Activated naive CD4-positive, alpha-beta T cell treated with anti-CD3 and anti-CD28 coated beads for 36 hours (primary cell): ENCODE measurements at places on chromosomes 6 and 20. TPM values are rescaled to one million over a fixed set of nuclear protein-coding genes. Genes with fewer than 3 reads are reported as not detected.

DNA sequence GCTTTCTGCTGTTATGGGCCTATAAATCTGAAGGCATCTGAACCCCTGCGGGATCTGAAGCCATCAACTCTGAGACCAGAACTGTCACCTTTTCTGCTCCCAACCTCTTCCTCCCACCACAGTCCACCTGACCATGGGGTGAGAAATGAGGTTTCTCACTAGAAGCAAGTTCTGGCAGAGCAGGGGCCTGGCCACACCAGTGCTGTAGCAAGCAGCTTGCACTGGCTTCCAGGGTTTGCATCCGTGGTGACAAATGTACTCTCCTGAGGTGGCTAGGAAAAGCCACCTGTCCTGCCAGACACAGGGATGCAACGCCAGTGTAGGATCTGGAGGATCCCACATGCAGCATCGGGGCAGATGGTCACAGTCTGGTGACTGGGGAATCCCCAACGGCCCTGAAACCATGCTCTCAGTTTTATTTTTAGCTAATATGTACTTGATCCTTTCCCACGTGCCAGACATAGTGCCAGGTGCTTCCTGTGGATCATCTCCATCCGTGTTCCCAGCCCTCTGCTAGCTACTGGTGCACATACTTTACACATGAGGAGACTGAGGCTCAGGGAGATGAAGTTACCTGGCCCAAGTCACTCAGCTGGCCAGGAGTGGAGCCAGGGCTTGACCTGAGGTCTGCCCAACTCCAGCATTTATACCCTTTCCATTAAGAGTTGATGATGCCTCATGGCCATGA lies 122.1 kb upstream of the SPACA1 start:
- no peak overlapping the region for H3K27ac ChIP-seq
- no peaks in the 10 kb centered on the region for H3K4me1 ChIP-seq
- peaks cover 4% of the 10 kb centered on the region for H3K27me3 ChIP-seq
- DNase-seq = no peak
- H3K4me3 ChIP-seq = no peak overlapping the region
- H3K36me3 ChIP-seq = no peaks in the 10 kb centered on the region

DNA sequence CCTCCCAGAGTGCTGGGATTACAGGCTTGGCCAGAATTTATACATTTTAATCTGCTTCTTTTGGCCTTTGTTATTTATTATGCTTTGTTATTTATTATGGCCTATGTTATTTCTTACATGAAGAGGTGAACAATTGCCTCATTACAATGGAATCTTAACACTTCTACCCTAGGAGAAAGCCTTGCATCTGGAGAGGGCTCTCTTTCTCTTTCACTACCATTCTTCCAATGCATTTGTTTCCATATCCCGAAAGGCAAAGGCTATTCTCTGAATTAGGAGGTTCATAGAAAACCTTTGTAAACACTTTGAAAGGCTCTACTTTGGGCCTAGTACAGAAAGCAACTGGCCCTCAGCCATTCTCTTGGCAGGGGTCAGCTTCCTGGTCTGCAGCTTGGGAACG lies 19.9 kb upstream of the DEK start:
- peaks cover 30% of the 10 kb centered on the region for H3K27me3 ChIP-seq
- H3K4me3 ChIP-seq = no peak overlapping the region
- no peaks in the 10 kb centered on the region for H3K4me1 ChIP-seq
- H3K36me3 ChIP-seq = no peaks in the 10 kb centered on the region

- no peaks in the 10 kb centered on the region for H3K4me1 ChIP-seq
- H3K4me3 ChIP-seq = no peak overlapping the region
- no peaks in the 10 kb centered on the region for H3K27me3 ChIP-seq
Observed at GRCh38 chr6:130324657-130325056, 41.2 kb upstream of the TMEM200A start.

The TREM1 gene
- 4.3 TPM for total RNA-seq
